ENCODE measurements at places on chromosomes 4 and X.

- DNase-seq = peak; percentile 71
Measured at GRCh38 chrX:17654116-17654515, 83.2 kb upstream of the SCML1 start.

GRCh38 chr4:85780664-85781063 is 305.7 kb downstream of the ARHGAP24 start:
- no peak for DNase-seq

DNA sequence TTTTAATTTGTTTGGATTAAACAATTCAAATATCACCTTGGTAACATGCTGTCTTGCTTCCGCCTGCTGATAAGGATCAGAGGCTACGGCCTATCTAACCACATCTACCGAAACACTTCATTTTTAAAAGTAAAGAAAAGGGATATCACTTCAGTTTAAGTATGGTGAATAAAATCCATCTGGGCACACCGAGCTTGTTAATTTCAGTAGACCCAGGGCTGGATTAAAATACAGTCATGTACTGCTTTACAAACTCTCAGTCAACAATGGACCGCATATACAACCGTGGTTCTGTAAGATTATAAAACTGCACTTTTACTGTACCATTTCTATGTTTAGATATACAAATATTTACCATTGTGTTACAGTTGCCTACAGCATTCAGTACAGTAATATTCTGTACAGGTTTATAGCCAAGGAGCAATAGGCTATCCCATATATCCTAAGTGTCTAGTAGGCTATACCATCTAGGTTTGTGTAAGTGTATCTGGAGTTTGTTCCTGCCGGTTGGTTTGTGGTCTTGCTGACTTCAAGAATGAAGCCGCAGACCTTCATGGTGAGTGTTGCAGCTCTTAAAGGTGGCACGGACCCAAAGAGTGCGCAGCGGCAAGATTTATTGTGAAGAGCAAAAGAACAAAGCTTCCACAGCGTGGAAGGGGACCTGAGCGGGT is 40.0 kb downstream of the SEPTIN11 start:
- DNase-seq = peak; percentile 74

GRCh38 chr4:25882226-25882625 is 19.4 kb upstream of the SEL1L3 start:
- no peak for DNase-seq

- DNase-seq = no peak
Measured at GRCh38 chr4:1592068-1592708, 91.9 kb downstream of the FAM53A start.

GRCh38 chrX:119228512-119229252 is 7.4 kb upstream of the PGRMC1 start:
- DNase-seq = no peak

Data from activated CD8-positive, alpha-beta memory T cell treated with anti-CD3 and anti-CD28 coated beads for 24 hours (primary cell).